ENCODE measurements at places on chromosomes 3 and 15.

- DNase-seq, result no peak
These were observed 55.0 kb downstream of the GOLIM4 start for GRCh38 chr3:168040607-168041208.

- no peak for DNase-seq
These were observed 352.5 kb upstream of the GRM7 start for GRCh38 chr3:6508410-6508759.

GRCh38 chr15:31262143-31262530 lies 64.5 kb upstream of the KLF13 start:
- DNase-seq, result no peak

GRCh38 chr3:187912007-187912406 lies 166.7 kb upstream of the BCL6 start:
- no peak for DNase-seq

GRCh38 chr3:155184011-155184410 lies 103.9 kb downstream of the MME start:
- DNase-seq, result no peak

- DNase-seq, result no peak
These were observed 23.9 kb downstream of the SLC35A5 start for GRCh38 chr3:112585782-112586181.

DNA sequence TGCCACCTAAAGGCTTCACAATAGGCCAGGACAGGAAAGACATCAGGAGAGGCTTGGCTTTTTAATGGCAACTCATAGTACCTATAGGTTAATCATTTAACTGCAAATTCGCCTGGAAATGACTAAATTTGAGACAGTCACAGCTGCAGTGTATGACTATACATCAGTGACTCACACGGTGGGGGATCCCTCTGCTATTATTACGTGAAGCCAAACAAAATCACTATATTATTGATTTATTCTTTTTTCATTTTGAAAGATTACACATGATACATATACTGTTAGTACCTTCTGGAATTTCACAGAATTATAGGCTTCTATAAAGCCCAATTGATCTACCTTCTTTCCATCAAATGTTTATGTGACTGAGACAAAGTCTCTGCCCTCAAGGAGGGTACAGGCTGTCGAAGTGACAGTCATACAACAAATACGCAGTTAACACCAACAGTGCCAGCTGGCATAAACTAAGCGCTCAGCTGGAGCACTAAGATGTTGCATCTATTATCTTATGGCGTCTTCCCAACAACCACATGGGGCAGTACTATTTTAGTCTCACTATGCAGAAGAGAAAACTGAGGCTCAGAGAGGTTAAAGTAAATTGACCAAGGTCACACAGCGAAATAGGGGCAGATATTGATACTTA lies 82.0 kb upstream of the LMOD3 start:
- DNase-seq, result no peak

DNA sequence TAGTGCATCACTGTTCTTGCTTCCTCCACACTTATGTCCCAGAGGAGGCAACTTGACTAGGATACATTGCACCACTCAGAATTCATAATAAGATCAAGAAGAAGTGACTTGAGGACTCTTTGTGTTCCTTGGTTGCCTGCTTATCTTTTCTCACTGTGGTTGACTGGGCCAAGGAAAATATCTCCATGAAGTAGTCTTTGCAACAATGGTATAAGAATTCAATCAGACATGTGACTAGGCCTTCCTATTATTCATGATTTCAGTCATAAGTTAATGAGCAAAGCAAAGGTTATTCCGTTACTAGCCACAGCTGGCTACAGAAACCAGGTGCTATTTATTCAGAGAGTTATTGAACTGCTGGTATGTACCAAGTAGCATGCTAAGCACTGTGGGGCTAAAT lies 359.3 kb downstream of the RORA start:
- DNase-seq, result no peak

DNA sequence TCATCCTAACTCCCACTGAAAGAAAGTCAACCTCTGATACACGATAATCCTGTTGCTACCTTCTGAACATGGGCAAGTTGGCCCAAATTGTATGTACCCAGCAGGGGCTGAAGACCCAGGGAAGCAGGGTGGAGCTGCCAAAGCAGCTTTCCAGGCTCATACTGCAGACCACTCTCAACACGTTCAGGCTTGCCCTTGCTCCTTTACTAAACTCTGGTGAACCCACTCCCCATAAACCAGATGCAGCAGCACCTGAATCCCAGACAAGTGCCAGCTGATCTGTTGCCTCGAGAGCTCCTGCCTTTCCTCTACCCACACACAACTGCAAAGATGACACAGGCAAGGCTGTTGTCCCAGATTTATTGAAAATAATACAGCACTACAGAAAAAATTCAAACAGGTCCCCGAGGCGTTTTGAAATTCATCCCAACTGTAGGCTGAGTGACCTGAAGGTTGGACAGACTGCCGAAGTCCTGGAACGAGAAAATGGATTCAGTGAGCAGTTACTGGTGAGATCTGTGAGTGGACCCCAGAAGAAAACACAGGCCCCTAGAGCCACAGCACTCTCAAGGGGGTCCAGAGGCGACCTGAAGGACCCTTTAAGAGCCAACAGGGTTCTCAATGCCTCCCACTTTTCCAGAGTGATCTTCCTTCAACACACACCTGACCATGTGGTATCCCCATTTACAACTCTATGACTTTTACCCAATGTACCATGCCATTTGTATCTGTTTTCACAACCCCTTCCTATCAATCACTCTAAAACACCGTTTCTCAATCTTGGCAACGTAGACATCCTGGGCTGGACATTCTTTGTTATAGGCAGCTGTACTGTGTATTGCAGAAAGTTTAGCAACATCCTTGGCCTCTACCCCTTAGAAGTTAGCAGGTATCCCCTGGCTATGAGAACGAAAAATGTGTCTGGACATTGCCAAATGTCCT lies 3.6 kb downstream of the RPS17 start:
- DNase-seq, result no peak

DNA sequence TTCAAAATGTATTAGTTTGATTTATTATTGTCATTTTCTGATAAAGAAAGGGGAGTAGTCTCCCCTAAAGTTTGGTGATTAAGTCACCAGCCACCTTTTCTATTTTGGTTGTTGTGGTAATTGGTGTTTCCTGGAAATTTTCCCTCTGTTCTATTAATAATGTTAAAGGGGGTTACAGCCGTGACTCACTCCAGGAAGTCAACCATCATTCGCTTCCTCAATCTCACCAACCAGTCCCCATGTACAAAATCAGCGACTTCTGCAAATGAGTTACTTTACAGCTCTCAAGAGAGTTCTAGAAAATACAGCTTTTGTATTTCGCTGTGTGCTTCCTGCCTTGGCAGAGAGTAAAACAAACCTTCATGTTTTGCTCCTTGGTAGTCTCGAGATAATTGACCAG lies 285.1 kb downstream of the LPP start:
- no peak for DNase-seq

DNA sequence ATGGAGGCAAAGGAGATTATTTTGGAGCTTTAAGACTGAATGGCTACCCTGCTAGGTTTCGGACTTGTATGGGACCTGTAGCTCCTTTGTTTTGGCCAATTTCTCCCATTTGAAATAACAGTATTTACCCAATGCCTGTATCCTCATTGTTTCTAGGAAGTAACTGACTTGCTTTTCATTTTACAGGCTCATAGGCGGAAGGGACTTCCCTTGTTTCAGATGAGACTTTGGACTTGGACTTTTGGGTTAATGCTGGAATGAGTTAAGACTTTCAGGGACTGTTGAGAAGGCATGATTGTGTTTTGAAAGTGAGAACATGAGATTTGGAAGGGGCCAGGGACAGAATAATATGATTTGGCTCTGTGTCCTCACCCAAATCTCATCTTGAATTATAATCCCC lies 10.5 kb downstream of the EIF5A2 start:
- DNase-seq, result no peak

- no peak for DNase-seq
These were observed 23.1 kb upstream of the SKOR1 start for GRCh38 chr15:67801926-67802914.

GRCh38 chr3:10746001-10746400 lies 70.0 kb upstream of the SLC6A11 start:
- DNase-seq, result no peak

GRCh38 chr3:49714728-49715550 lies 4.5 kb downstream of the AMIGO3 start:
- no peak for DNase-seq

- no peak for DNase-seq
These were observed 115.1 kb downstream of the HERC1 start for GRCh38 chr15:63718590-63719035.

DNA sequence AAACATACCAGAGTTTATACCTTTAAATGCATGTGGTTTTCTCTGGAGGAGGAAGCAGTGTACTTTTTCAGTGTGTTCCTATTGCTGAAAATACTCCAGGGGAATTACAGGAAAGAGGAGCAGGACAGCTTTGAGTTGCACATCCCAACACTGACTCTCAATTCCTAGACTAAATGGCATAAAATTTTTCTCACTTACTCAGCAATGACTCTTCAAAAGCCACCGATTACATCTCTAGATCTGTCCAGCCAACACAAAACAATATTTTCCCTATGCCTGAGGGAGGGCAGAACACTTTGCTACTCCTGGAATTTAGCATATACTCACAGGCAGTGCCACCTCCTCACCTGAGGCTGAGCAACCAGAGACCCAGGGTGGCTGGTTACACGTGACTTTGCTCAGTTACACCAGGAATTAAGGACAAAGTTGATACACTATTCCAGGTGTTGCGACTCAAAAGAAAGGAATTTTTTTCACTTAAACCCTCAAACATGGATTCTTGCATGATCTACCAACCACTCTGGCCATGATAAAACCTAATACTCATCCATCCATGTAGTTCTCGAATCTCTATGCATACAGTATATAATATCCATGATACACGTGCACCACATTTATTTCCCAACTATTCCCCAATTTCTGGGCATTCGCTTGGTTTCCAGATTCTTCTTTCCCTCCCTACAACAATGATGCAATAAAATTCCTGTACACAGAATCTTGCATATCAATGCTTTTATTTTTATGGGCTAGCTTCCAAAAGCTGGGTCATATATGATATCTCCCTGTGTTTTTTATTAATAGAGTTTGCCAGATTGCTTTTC lies 194.6 kb downstream of the THRB start:
- no peak for DNase-seq

DNA sequence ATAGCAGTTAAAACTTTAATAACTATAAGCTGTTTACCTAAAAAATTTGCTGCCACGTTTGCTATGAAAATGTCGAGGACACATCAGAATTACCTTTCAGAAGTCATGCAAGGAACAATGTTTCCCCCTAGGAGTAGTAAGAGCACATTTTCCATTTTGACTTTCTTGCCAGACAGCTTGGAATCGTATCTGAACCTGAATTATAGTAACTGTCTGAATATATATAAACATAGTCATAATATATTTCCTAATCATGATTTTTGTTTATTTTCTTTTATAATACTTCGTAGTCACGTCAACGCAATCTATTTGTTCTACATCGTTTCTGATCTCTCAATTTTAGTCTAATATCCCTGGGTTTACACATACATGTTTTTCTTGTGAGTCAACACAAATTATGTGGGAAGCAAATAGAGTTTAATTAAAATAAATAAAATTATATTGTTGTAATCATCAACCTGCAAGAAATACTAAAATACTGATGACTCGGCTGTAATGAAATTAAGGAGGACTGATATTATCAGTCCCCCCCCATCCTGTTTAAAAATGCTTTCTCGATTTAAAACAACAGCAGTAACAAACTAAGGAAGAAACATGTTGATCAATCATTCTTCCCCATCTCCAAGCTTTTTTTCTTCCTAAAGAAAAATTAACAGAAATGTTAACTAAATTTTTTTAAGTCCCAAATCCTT lies 78.4 kb downstream of the MME start:
- DNase-seq, result no peak

GRCh38 chr3:132723024-132723950 lies 1.1 kb upstream of the NPHP3 start:
- no peak for DNase-seq

GRCh38 chr3:138220788-138221187 lies 33.7 kb downstream of the ARMC8 start:
- DNase-seq, result no peak

DNA sequence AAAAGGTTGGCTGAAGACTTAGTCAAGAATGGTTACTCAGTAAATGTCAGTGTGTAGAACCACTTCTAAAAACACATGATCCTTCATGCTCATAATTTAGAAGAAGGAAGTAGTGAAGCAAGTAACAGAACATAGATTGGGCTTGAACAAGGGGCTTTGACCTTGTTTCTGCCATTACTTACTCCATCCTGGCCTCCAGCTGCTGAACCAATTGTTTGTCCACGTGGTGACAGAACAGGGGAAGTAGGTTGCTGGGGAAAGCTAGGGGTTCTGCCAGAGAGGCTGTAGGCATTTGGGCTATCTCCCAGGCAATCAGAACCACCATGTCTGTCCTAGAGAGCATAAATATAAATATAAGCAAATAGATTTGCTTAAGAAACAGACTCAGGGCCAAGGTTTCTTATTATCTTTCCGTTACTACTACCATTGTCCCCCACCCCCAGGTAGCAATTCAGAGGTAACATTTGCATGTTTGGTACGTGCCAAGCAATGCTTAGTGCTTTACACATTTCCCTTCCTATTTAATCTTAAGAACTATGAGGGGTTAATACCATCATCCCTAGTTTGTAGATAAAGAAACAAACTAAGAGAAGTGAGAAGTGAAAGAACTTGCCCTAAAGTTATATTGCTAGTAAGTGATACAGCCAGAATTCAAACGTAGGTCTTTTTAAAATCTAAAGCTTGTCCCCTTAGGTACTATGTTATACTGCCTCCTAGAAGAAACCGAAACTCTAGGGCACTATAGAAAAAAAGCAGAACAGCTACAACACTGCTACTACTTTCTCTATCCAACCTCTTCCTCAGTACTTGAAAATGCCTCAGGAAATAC lies 3.0 kb upstream of the SPG11 start:
- no peak for DNase-seq
